NCI-H2081 (cell line): ENCODE measurements at places on chromosomes 6 and 20.
A peak's percentile ranks its signal among the peaks of the same experiment; 100 is the strongest.

DNA sequence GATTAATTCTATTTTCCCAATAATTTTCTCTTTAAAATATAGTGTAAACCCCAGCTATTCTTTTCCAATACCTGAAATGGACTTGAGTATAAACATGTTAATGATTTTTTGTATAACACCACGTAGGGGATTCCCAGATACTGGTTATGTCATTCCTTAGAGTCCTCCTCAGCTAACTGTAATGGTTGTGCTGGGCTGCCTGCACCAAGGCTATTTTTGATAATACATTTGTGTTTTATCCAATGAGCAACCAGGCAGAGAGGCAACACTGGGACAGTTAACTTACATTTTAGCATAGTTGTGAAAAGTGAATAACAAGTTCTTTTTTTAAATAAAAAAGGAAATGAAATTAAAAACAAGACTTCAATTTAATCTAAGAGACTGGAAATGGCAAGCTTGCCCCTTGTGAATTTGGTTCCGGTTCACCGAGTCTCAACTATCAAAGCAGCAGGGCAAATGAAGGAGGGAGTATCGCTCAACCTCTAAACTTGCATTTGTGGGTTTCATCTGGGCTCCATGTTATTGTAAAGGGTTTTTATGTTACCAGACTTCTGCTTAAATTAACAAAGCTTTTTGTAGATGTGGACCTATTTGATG is 18.8 kb upstream of the BACH2 start:
- DNase-seq = no peak

GRCh38 chr6:105835373-105835772 is 250.8 kb upstream of the PRDM1 start:
- DNase-seq = no peak

GRCh38 chr6:106546691-106547414 is 82.4 kb downstream of the RTN4IP1 start:
- peak; percentile 6 for DNase-seq

GRCh38 chr6:56677559-56677958 is 34.9 kb upstream of the DST start:
- no peak for DNase-seq

DNA sequence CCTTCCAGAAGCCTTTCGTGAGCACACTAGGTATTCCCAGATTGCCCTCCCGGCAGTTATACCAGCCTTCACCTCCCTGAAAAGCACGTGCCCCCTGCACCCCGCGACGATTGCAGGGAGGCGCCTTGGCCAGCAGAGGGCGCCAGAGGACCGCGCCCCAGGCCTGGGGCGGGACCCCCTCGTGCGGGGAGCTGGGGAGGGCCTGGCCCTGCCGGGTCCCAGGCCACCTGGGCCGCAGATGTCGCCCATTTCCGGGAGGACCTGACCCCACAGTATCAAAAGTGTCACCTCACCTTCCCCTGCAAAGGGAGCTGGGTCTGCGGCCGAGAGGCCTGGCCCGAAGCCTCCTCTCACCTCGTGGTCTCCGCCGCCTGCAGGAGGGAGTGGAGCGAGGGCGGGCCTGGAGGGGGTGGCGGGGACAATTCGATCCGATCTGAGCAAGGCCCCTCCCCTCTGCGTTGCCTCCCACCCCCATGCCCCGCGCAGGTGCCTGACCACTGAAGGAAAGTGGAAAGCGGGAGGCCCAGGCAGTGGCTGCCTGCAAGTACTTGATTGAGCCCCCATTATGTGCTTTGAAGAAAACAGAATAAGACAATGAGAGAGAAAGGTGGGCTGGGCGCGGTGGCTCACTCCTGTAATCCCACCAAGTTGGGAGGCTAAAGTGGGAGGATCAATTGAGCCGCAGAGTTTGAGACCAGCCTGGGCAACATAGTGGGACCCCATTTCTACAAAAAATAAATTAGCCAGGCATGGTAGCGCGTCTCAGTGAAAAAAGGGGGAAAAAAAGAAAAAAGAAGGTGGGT is 3.5 kb upstream of the SNAI1 start:
- peak; percentile 42 for DNase-seq

GRCh38 chr6:110055387-110055735 is 77.2 kb downstream of the GPR6 start:
- peak; percentile 20 for DNase-seq

- DNase-seq = peak; percentile 8
These were observed 5.7 kb downstream of the LAMP5 start for GRCh38 chr20:9520086-9520485.

DNA sequence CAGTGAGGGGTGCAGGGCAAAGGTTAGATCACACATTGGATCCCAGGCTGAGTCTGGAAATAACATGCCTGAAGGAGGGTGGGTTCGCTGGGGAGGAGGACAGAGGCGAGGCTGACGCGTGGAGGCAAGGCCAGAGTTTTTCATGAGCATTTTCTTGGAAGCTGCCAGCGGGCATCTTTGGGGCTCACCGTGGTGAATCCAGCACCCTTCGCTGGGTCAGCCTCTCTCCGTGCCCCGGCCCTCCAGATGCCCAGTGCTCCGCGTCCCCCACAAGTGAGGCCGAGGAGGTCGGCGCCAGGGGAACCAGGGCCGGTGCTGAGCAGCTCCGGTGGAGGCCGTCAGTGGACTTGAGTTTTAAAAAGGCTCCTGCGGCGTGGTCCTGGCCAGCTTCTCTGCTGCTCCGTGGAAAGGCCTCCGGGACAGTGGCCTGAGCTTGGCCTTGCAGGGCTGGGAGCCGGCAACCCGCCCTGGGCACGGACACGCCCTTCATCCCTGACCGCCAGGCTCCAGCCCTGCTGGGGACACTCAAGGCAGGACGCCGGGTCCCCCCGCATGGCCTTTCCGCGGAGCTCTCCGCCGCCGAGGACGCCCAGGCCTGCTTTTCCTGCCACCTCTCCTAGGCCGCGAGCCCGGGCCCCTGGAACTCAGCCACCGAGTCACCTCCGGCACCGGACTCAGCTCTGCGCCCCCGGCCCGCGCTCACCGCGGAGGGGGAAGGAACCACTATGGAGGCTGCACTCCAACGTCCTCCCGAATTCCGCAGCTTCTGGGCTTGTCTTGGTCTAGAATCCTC is 114.3 kb downstream of the THBS2 start:
- no peak for DNase-seq

DNA sequence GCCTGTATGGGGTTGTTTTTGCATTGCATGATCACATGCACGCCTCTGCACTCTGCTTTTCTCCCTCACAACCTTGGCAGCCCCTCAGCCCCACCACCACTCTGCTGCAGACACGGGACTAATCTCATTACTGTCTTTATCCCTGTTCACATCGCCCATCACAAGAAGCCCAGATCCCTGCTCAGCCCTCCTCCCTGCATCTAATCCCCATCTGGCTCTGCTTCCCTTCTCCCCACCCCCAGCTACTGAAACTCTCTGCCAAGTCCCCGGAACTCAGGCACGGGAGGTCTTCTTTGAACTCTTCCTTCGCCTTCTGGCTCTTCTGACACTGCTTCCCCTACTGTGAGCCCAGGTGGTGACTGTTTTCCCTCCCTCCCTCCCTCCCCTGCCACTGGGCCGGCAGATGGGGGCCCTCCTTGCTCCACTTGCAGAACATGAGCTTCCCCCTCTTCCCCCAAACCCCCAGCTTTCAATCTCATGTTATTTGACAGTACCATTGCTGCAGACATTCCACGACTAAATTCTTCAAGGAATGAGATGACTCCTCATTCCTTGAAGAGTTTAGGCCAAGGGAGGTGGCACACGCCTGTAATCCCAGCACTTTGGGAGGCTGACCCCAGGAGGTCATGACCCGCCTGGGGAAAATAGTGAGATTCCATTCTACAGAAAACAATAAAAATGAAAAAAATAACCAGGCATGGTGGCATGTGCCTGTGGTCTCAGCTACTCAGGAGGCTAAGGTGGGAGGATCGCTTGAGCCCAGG is 21.9 kb upstream of the TULP1 start:
- no peak for DNase-seq

GRCh38 chr6:159535656-159536350 is 157.2 kb downstream of the SOD2 start:
- DNase-seq = no peak

DNA sequence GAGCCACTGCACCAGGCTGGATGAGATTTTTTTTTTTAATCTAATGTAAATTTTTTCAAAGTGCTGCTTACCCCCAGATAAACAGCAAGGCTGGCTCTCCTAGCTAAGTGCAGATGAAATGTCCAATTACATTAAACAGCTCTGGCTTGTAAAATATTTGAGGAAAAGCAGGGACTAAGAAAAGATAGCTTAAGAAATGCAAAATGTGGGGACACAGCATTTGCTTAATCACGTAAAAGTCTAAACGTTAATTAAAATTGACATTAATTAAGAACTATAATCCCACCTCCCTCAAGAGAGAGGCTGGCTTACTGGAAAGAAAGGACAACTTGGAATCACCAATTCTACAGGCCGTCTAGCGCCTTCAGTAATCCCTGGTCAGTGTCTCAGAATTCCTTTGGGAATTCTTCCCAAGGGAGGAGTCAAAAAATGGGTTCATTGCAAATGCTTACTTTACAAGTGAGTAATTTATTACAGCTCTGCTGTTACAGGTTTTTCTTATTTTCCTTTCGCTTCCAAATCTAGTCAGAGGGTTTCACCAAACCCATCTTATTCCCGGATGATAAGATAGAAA is 13.6 kb upstream of the MARCKS start:
- no peak for DNase-seq

GRCh38 chr6:3751077-3751729 is at the start of gene PXDC1:
PXDC1 (minus strand) TSS chr6:3751713; CDS start chr6:3751531, 182 bp downstream.
- no peak for DNase-seq

DNA sequence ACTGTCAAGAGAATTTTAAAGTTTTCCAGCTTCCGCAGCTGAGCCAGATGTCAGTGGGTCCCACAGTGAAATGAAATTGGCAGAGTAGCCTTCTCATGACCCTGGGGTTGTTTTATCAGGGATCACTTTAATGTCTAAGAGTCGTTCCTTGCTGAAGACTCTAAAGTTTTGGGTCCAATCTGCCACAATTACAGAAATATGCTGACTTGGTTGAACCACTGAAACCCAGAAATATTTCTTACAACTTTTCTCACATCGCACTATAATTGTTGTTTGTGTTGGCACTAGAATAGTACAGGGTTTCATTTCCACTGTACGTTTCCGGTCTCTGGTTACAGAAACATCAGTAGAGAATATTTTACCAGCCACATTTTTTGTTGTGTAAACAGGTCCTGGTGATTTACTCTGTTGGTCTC is 109.0 kb downstream of the HMGCLL1 start:
- DNase-seq = no peak

DNA sequence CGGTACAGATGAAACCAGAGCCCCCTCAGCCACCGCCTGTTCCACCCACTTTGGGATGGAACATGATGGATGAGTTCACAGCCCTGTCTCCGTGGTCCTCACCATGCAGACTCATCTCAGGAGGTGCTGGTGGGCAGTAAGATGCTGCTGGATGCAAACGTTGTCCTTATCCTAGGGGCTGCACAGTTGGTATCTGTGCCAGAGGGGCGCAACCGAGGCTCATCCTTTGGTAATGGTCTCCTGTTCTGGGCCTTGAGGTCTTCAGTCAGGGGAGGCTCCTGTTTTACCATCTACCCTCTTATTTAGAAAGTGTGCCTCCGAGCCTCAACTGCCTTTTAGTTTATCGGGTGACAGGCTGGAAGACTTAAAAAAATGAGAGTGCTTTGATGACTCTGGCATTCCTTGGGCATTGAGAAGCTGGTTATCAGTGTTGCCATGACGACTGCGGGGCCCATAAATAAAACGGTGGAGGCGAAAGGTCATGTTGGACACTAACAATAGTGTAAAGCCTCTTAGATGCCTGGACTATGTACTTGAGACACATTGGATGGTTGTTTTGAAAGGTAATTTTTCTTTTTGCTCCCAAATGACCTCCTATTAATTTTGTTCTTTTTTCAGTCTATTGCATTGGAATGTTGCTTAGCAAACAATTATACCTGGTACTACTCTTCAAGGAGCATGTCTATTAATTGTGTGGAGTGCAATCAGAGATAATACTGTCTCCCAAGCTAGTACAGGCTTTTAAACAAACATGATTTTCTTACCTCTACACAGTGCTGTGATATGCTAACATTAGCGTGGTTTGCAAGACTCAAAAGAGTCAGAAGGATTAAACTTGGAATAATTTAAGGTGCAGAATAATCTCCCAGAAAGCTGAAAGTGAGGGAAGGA is 74.2 kb upstream of the DSP start:
- DNase-seq = no peak

DNA sequence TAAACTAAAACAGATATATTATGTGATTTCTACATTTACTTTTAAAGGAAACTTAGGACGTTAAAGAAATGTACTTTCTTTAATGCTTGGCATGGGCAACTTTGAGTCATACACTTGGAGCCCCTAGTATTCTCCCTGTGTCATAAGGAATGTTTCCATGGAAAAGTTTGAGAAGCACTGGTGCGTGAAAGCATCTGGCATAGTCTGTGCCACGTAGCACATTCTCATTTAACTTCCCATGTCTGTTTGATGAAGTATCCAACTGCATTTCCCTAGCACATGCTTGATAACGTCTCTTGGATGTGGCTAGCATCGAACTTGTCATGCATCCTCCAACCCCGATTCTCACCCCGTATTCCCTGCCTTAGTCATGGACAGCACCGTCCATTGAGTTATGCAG is 172.0 kb downstream of the TBC1D7 start:
- DNase-seq = no peak

- DNase-seq = no peak
These were observed 12.5 kb downstream of the TRIM26 start for GRCh38 chr6:30200551-30201281.

DNA sequence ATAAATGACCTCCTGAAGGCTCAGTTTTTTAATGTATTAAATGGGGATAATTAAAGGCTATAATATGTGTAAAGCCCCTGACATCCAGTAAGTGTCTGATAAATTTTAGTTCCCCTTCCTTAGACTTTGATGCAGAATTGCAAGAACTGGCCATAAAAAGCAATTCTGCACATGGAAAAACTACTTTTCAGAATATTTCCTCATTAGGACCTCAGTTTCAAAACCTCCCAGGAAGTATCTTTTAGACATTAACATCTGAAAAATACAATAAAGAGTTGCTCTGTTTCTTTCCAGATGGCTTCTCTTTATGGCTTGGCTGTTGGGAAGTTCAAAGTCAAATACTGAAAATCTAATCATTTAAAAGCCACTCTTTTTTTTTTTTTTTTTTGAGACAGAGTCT is 106.3 kb upstream of the ZNF217 start:
- no peak for DNase-seq

GRCh38 chr6:30902709-30903108 is 5.3 kb upstream of the GTF2H4 start:
- no peak for DNase-seq

DNA sequence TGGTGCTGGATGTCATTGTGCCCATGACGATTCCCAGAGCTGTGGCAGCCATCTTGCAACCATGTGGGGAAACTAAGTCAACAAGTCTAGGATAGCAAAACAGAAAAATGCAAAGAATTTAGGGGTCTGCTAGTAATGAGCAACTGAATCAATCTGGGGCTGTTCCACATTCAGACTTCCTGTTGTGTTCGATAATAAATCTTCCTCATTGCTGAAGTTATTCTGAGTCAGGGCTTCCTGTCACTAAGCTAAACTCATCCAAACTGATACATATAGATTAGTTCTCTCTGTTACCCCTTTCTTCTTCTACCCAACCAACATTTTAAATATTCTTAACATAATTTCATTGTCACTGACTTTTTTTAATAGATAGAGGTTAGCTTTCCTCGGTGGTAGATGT is 205.9 kb downstream of the HACE1 start:
- no peak for DNase-seq

- no peak for DNase-seq
These were observed 54.2 kb downstream of the HFE start for GRCh38 chr6:26141378-26141904.
